Activated CD4-positive, alpha-beta T cell treated with anti-CD3 and anti-CD28 coated beads for 36 hours (primary cell): ENCODE measurements at places on chromosomes 16 and 17. TPM values are rescaled to one million over a fixed set of nuclear protein-coding genes. Genes with fewer than 3 reads are reported as not detected.

TVP23A gene
- total RNA-seq: not detected

TAC4 gene
- not detected for total RNA-seq

DUS2 gene
- 33.1 TPM for total RNA-seq

TBC1D3L gene
- 0.33 TPM for total RNA-seq

IL34 gene
- total RNA-seq: not detected

SYT17 gene
- total RNA-seq: not detected

PRRT2 gene
- 0.64 TPM for total RNA-seq

NHLRC4 gene
- 0.87 TPM for total RNA-seq

NOG gene
- total RNA-seq: 3.4 TPM

ZNF23 gene
- total RNA-seq: 10.9 TPM

UMOD gene
- total RNA-seq: not detected

SMTNL2 gene
- total RNA-seq: not detected

SRCIN1 gene
- total RNA-seq: 0.72 TPM

LRRC36 gene
- total RNA-seq: 0.51 TPM

DNAI2 gene
- total RNA-seq: 0.49 TPM

EFNB3 gene
- not detected for total RNA-seq

SLC46A1 gene
- total RNA-seq: 4.0 TPM

CACNG1 gene
- not detected for total RNA-seq

EVPL gene
- 0.16 TPM for total RNA-seq

ZC3H7A gene
- total RNA-seq: 74.1 TPM

PARD6A gene
- total RNA-seq: 8.7 TPM

RBFOX1 gene
- total RNA-seq: not detected

SLC52A1 gene
- total RNA-seq: 0.16 TPM

ATP1B2 gene
- total RNA-seq: 0.33 TPM

RAMP2 gene
- total RNA-seq: not detected

LRRC45 gene
- 17.6 TPM for total RNA-seq

TBL3 gene
- total RNA-seq: 48.6 TPM

HP gene
- not detected for total RNA-seq

TSR3 gene
- total RNA-seq: 37.6 TPM

TEKT5 gene
- total RNA-seq: 0.27 TPM

RNF43 gene
- total RNA-seq: 1.0 TPM

TPPP3 gene
- not detected for total RNA-seq

CCDC92B gene
- not detected for total RNA-seq

FAM171A2 gene
- 0.18 TPM for total RNA-seq

DRC3 gene
- 0.11 TPM for total RNA-seq

RPL19 gene
- 2,801 TPM for total RNA-seq

MRPS34 gene
- 175 TPM for total RNA-seq

SCARF1 gene
- 1.2 TPM for total RNA-seq

RCVRN gene
- not detected for total RNA-seq

CCL3 gene
- total RNA-seq: 287 TPM

FOXC2 gene
- not detected for total RNA-seq

DPEP3 gene
- 0.11 TPM for total RNA-seq

ACSM5 gene
- not detected for total RNA-seq

ZMYND15 gene
- total RNA-seq: 0.11 TPM

CCL22 gene
- 0.91 TPM for total RNA-seq

RNF157 gene
- total RNA-seq: 39.4 TPM

ABCC6 gene
- total RNA-seq: 0.07 TPM

NAGS gene
- 1.3 TPM for total RNA-seq

MRTFB gene
- total RNA-seq: 16.9 TPM

CA7 gene
- total RNA-seq: not detected
